Midbrain (tissue), 1 donor: ENCODE measurements at places on chromosomes 7 and 10.

GRCh38 chr7:137846827-137847567, at the start of gene DGKI:
DGKI (minus strand) TSS chr7:137846974.
- DNase-seq = peak; percentile 81

- no peak for DNase-seq
These were observed 14.0 kb upstream of the NUB1 start for GRCh38 chr7:151327659-151328058.

GRCh38 chr7:30561389-30561788, 33.3 kb upstream of the GARS1 start:
- DNase-seq = no peak

- DNase-seq = no peak
These were observed 607.1 kb upstream of the FOXK1 start for GRCh38 chr7:4074994-4075393.

- DNase-seq = no peak
These were observed 471 bp upstream of the TOMM7 start for GRCh38 chr7:22823142-22823497.

- DNase-seq = no peak
These were observed 304.8 kb downstream of the GFRA1 start for GRCh38 chr10:115968236-115968635.

GRCh38 chr7:33423646-33424020, 294.3 kb downstream of the BBS9 start:
- no peak for DNase-seq

DNA sequence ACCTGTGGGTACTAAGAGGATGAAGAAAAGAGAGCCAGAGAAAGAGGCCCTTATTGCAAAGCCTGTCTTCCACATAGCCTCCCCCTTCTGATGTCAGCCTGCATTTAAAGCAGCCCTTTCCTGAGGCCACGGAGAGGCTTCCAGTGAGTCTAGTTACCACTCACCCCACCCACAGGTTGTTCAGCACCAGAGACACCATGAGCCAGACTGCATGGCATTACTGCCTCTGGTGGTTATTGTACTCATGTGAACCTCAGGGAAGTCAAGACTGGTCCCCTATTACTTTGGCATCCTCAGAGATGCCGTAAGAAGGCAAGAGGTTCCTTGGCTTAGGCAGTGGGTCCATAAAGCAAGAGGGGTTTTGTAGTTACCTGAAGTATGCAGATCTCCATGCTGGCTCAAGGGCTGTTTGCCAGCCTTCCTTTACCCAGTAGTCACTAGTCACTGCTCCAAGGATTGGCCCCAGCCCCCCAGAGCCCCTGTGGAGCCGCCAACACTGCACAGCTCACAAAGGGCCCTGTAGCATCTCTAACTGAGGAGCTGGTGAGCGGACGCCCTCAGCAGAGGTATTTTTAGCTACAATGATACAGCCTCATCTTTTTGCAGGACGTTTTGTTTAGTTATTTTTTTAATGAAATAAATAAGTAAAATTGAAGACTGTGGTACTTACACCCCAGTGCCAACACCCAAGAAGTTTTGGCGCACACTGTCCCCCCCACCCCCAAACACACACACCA, 20.7 kb downstream of the LRRC4 start:
- no peak for DNase-seq

DNA sequence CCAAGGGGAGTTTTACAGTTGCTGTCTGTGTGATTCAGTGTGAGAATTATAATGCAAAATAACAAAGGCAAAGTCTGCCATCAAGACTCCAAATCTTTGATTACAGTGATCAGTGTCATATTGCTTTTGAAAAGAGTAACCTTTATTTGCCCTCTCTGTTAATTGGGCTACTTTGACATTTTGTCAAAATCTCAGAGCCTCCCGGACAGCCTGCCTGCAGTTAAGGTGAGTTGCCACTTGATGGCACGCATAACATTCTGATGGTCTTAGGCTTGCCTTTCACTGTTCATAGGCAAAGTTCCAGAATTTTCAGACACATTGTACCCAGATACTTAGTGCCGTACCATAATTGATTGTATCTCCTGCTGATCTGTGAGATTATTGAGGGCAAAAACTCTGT, 253.5 kb downstream of the ABCA13 start:
- DNase-seq = no peak

DNA sequence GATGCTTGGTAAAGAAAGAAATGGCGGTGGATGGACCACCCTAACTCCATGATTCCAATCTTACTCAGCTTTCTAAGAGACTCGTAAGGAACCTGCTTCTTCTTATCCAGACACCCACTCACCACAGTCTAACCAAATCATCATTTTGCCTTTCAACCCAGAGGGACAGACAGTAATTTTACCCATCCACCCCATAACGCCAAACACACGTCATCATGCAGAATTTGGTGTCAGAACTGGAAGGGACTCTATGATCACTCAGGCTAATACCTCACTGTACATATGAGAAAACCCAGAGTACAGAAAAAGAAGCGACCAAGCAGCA, 388 bp downstream of the ECD start:
- no peak for DNase-seq

- DNase-seq = no peak
These were observed 36.3 kb downstream of the SUFU start for GRCh38 chr10:102540023-102540422.

DNA sequence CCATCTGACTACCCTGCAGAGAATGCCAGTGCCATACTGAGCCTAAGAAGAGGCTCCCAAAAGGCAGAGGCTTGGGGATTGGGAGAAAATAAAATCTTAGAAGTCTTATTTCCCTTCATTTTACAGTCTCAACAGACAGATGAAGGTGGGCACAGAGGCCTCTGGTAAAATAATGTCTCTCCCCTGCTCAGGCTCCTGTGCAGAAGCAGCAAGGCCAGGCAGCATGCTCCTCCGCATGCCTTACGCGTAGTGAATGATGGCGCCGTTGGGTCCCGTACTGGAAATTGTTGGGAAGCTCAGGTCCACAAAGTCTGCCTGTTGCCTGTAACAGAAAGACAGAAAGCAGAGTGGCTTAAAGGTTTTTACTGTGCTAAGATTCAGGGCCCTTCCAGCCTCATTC, 45.8 kb downstream of the XPNPEP1 start:
- DNase-seq = no peak

DNA sequence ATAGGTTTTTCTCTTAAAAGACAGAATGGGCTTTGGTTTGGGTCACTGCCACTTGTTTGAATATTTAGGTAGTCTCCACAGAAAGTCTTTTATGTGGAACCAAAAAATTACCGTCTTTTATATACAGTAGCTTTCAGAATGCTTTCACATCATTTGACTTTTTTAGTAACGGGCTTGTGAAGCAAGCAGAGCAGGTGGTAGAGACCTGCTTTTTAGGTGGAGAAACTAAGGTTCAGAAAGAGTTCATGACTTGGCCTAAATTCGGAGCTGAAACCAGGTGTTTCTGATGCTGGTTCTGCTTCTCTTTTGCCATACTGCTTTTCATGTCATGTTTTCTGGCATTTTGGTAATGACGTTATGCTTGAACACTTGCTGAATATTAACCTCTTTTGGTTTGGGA, 36.3 kb downstream of the GARS1 start:
- no peak for DNase-seq

- DNase-seq = no peak
These were observed 59.9 kb downstream of the WDFY4 start for GRCh38 chr10:48744587-48744986.

- no peak for DNase-seq
These were observed 244.9 kb downstream of the C7orf25 start for GRCh38 chr7:42666994-42667393.

DNA sequence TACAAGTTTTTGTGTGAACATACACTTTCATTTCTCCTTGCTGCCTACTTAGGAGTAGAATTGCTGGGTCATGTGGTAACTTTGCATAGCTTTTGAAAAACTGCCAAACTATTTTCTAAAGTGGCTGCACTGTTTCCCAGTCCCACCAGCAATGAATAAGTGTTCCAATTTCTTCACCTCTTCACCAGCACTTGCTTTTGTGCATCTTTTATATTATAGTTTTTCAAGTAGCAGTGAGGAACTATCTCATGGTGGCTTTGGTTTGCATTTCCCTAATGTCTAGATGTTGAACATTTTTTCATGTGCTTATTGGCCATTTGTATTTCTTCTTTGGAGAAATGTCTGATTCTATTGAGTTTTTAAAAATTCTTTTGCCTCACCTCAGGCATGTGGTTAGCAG, 229.9 kb upstream of the TCF7L2 start:
- no peak for DNase-seq

- DNase-seq = no peak
These were observed 23.5 kb downstream of the BLVRA start for GRCh38 chr7:43781726-43782607.

DNA sequence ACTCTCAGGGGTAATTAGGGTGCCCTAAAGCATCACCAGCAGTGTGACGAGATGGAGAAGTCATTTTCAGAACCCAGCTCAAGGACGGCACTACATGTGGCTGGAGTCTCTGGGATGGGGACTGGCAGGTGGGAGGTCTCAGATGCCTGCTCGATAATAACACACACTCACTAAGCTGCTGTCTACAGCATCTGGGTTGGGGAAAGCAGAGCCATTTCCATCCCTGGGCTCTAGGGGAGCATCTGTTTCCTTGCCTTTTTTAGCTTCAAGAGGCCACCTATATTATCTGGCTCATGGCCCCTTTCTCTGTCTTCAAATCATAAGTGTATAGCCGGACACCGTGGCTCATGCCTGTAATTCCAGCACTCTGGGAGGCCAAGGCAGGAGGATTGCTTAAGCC, 79.6 kb downstream of the SH3PXD2A start:
- no peak for DNase-seq

DNA sequence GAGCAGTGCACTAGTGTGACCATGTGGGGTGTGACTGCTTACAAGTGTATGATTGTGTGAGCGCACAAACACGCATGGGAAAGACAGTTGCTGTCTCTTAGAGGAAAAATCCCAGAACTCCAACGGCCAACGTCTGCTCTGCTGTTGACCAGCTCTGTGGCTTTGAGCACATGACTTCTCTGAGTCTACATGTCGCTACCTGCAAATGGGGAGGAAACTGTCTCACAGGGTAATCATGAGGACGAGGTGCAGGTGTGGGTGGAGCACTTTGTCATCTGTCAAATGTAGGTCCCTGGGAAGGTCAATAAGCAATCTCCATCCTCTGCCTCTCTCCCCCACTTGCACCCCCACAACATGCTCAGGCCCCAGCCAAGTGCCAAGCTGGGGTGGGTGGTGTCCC, 31.2 kb upstream of the TLX1 start:
- no peak for DNase-seq

DNA sequence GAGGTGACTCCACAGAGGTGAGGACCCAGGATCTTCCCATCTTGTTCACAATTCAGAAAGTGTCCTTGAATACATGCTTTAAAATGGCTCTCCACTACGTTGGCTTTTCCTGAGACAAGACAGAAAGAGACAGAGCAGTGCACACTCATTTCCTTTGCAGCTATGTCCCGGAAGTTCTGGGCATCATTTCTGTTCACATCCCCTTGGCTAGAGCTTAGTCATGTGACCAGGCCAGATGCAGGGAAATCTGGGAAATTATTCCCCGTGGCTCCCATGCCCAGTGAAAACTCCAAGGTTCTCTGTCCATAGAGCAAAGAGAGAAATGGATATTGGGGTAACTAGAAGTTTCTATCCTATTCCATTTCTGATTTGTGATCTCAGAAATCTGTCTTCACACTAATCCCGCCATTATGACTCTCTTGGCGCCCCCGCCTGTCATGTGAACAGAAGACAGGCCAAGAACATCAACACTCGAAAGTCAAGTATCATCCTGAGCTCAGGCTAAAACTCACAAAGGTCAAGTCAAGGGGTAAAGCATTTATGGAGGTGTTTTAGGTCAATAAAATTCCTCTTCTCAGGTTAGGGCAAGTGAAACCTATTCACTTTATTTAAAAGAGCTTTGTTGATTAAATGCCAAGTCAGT, 251.4 kb upstream of the HABP2 start:
- no peak for DNase-seq

GRCh38 chr10:28327491-28327880, 24.6 kb upstream of the MPP7 start:
- no peak for DNase-seq
